ENCODE measurements at places on chromosomes 11 and 22. TPM values are rescaled to one million over a fixed set of nuclear protein-coding genes. Genes with fewer than 3 reads are reported as not detected.
A peak's percentile ranks its signal among the peaks of the same experiment; 100 is the strongest.

- no peak for DNase-seq
Measured at GRCh38 chr22:34950489-34950888, 115.5 kb upstream of the ISX start.

DNA sequence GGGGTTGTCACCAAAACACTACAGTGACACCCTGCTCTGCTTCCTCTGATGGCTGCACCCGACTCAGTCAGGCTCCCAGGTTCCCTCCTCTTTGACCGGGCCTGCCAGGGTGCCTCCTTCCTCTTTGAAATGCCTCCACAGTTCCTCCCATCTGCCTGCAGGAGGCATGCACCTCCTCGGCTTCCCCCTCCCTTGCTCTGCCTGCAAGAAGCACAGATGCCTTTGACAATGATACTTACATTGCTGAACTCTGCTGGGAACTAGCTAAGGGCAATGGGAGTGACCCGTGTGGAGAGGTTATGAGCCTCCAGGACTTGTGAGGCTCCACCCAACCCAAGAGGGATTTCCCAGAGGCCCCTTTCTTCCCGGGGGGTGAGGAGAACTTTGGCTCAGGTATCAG is 674.1 kb downstream of the OPCML start:
- peak; percentile 50 for DNase-seq

Gene PAFAH1B2
- total RNA-seq: 205 TPM

Gene ZP1
- total RNA-seq: not detected

Gene TRPC6
- not detected for total RNA-seq

- DNase-seq: no peak
Measured at GRCh38 chr11:34209809-34210208, 104.4 kb downstream of the NAT10 start.

- DNase-seq: no peak
Measured at GRCh38 chr11:26946257-26946716, 47.6 kb upstream of the FIBIN start.

All from MG63 (cell line).